ENCODE measurements at places on chromosomes 13 and 19.

- no peak for DNase-seq
Measured at GRCh38 chr19:29715701-29716581, 880 bp upstream of the C19orf12 start.

GRCh38 chr19:55305491-55305890 lies 19.6 kb downstream of the TMEM150B start:
- peak; percentile 66 for DNase-seq

DNA sequence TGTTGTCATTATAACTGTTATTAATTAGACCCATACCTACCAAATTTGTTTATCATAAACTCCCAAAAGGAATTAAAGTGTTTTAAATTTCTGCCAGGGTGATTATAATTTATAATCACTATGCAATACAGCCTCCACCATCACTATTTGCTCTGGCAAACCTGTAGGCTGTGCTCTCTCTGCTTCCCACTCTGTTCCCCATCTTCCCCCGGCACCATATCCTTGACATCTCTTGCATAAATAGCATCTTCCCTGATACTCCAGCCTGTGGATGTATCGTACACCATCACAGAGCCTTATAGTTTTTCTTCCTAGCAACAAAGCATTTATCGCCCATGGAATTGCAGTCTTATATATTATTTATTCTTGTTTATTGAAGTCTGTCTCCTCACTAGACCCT lies 181.5 kb upstream of the TSC22D1 start:
- no peak for DNase-seq

DNA sequence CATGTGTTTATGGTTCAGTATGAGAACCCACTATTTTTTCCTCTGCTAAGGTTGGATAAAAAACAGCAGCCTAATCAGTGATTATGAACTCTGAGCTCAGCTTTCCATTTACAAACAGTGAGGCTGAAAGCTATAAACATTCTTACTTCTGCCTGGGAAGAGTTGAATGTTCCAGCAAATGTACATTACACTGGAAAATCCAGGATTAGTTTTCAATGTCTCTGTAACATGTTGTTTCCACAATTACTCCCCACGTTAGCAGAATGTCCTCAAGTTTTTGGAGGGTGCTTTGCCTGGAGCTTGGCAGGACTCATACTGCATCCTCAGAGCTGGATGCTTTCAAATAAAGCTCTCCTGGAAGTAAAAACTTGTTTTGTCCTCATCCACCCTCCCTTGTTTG lies 150.4 kb downstream of the POSTN start:
- DNase-seq: no peak

GRCh38 chr13:43908156-43909126 lies 28.7 kb downstream of the LACC1 start:
- DNase-seq: no peak

GRCh38 chr13:101697745-101698144 lies 245.3 kb downstream of the ITGBL1 start:
- DNase-seq: no peak

DNA sequence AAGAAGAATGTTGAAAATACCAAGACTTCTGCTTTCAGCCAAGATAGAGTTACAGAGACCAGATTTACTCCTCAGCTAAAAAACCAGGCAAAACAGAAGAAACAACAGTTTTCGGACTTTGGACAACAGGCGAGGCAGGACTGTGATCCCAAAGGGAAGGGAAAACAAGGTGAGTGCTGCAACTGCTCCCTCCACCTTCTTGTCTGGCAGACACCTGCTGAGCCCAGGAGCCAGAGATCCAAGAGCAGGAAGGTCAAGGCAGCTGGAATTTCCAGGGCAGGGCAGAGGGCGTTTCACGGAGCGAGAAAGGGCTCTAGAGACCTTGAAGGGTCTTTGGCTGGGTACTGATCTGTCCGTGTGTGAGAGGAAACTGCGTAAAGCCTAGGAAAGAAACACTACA lies 32.9 kb upstream of the SLC7A9 start:
- no peak for DNase-seq

DNA sequence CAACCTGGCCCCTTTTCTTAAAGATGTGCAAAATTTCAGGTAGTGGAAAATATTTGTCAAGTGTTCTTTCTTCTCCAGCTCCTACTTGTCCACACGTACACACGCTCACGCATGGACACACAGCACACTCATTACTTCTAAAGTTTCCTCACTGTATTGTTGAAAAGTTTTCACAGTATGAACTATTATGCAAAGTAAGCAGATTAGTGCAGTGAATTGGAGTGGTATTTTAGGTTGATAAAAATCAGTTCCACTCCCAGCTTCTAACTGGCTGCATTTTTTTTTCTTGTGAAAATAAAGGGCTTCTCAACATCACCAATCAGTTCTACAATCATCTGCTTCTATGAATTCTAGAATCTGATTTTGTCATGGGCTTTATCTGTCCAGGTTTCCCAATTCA lies 264.5 kb downstream of the DCT start:
- no peak for DNase-seq

- DNase-seq: no peak
Measured at GRCh38 chr13:29479716-29480492, 115.6 kb downstream of the SLC7A1 start.

GRCh38 chr13:30049692-30050091 lies 199.3 kb upstream of the UBL3 start:
- DNase-seq: no peak

- no peak for DNase-seq
Measured at GRCh38 chr19:12567951-12568350, 16.7 kb upstream of the ZNF564 start.

DNA sequence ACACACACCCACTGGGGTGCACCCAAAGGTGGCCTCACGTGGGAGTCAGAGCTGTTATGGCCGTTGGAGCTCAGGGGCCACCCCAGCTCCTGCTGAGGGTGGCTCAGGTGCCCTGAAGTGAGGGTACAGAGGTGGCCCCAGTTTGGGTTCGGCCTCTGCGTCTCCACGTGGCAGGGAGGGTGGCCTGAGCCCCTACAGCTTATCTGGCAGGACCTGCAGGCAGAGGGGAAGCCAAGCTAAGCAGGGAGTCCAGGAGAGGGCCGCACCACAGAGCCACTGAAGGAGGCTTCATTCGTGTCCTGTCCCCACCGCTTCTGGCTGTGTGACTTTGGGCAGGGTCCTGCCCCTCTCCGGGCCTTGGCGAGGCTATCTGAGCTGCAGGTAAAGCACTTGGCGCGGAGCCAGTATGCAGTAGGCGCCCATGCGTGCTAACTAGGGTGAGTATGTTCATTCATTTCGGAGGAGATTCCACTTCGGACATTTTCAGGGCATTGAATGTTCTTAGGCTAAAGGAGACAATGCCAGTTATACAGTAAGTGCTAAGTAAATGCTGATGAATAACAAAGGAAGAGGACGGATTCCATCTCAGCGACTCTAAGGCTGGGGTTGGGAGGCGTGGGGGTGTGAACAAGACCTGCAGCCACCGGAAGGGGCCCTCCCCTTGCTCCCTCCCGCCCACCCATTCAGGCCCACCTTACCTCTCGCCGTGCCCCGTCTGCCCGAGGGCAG lies 4.9 kb downstream of the REX1BD start:
- no peak for DNase-seq

GRCh38 chr19:2827840-2828489 lies 8.3 kb downstream of the ZNF554 start:
- DNase-seq: no peak

DNA sequence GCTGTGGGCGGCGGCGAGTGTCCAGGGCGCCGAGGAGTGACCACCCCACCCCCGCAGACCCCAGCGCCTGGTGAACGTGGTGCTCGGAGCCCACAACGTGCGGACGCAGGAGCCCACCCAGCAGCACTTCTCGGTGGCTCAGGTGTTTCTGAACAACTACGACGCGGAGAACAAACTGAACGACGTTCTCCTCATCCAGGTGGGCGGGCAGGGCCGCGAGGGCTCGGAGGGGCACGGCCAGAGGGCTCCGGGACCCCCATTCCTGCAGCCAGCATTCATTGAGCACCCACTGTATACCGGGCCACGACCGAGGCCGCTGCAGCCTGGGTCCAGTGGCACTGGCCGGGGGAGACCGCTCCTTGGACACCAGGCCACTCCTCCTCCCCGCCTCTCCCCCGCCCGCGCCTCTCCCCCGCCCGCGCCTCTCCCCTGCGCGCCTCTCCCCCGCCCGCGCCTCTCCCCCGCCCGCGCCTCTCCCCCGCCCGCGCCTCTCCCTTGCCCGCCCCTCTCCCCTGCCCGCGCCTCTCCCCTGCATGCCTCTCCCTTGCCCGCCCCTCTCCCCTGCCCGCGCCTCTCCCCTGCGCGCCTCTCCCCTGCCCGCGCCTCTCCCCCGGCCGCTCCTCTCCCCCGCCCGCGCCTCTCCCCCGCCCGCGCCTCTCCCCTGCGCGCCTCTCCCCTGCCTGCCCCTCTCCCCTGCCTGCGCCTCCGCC lies 3.2 kb downstream of the PRTN3 start:
- no peak for DNase-seq

GRCh38 chr13:109680930-109681329 lies 105.5 kb downstream of the IRS2 start:
- DNase-seq: no peak

GRCh38 chr13:98276486-98276885 lies 99.4 kb upstream of the RNF113B start:
- no peak for DNase-seq

DNA sequence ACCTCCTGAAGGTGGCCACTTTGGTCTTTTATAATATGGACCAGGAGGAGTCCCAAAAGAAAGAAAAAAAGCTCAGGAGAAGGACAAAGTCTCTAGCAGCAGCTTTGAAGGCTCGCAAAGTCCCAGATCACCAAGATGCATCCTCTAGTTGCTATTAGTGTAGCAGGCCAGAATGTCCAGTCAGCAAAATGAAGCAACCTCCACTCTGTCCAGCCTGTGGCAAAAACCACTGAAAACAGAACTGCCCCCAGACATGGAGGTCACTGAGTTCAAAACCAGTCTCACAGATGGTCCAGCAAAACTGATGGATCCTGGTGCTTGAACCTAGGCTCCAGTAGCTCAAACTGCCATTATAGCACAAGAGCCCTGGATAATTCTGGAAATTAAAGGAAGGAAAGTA lies 10.4 kb downstream of the LILRB4 start:
- DNase-seq: no peak

- DNase-seq: no peak
Measured at GRCh38 chr13:98585398-98585754, 8.5 kb upstream of the STK24 start.

GRCh38 chr13:73520566-73521289 lies 461.9 kb downstream of the KLF5 start:
- DNase-seq: no peak

- peak; percentile 53 for DNase-seq
Measured at GRCh38 chr19:3642987-3643673, 16.5 kb upstream of the CACTIN start.

DNA sequence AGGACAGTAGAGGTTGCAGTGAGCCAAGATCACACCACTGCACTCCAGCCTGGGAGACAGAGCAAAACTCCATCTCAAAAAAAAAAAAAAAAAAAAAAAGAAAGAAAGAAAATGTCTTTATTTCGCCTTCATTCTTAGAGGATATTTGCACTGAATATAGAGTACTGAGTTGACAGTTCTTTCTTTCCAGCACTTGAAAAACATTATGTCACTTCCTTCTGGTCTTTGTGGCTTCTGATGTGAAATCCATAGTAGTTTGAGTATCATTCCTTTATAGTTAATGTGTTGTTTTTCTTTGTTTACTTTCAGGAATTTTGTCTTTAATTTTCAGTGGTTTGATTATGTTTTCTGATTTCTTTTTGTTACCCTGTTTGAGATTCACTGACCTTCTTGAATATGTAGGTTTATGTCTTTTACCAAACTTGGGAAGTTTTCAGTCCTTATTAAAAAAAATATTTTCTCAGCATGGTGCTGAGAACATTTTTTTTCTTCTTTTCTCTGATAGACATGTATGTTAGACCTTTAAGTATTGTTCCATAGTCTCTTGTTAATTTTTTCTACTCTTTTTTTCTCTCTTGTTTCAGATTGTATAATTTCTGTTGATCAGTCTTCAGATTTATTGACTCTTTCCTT lies 50.1 kb downstream of the PCCA start:
- no peak for DNase-seq

- peak; percentile 59 for DNase-seq
Measured at GRCh38 chr13:36163809-36164308, 32.7 kb upstream of the DCLK1 start.

DNA sequence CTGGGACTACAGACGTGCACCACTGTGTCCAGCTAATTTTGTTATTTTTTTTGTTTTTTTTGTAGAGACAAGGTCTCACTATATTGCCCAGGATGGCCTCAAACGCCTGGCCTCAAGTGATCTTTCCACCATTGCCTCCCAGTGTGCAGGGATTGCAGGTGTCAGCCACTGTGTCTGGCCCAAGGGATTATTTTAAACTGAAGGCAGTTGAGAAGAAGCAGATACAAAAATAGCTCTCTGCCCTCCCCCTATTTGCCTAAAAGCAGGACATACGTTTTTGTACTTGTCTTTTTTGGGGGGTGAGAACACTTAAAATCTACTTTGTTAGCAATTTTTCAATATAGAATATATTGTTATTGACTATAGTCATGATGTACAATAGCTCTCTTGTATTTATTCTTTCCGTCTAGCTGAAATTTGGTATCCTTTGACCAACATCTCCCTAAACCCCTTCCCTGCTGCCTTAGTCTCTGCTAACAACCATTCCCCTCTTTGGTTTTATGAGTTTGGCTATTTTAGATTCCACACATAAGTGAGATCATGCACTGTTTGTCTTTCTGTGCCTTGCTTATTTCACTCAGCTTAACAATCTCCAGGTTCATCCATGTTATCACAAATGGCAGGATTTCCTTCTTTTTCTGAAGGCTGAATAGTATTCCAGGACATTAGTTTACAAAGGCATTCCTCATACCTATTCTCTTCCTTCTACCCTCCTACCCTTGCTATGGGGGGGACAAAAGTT lies 34.9 kb downstream of the ADGRE3 start:
- DNase-seq: no peak

DNA sequence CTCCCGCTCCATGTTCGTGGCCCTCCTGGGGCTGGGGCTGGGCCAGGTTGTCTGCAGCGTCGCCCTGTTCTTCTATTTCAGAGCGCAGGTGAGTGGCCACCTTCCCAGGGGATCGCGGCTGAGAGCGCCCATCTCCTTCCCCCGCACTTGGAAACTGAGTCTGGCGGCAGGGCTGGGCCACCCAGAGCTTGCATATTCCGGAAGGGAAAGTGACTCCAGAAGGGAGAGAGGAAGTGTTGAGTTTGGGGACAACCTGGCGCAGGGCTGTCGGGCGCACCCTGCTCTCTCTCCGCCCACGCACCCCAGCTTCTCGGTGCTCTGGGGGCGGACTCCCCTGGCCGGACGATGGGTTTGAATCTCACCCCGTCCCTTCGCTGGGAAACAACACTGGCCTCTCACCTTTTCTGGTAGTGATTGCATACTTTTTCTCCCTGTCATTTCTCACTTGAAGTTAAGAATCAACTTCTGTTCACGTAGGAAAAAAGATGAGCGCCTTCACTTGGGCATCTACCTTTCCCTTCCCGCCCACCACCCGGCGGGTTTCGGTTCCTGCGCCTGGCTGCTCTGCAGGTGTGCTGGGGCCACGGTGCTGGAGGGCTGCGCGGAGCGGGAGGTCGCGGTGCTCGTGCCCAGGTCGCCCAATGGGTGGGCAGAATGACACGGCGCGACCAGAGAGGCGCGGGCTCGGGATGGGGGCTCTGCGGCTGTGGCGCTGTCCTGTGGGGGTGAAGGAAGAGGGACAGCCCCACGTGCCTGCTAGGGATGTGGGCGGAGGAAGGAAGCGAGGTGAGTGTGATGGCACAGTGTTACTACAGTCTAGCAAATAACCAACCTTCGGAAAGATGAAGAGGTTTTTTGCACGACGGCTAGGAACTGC lies 721 bp downstream of the TNFSF11 start:
- no peak for DNase-seq
